Right ventricle myocardium inferior (tissue), 1 donor: ENCODE measurements at places on chromosomes 3 and 15.

DNA sequence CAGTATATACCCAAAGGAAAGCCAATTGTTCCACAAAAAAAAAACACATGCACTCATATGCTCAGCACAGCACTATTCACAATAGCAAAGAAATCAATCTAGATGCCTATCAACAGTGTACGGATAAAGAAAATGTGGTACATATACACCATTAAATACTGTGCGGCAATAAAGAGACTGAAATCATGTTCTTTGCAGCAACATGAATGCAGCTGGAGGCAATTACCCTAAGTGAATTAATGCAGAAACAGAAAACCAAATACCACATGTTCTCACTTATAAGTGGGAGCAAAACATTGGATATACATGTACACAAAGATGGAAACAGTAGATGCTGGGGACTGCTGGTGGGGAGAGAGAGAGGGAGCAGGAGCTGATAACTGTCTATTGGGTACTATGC lies 124.2 kb upstream of the AADACL2 start:
- DNase-seq, result no peak

GRCh38 chr15:77821188-77821958 lies 188.7 kb upstream of the LINGO1 start:
- peak; percentile 70 for DNase-seq

- no peak for DNase-seq
Measured at GRCh38 chr3:101865751-101866509, 16.6 kb downstream of the NFKBIZ start.

- no peak for DNase-seq
Measured at GRCh38 chr3:99549957-99550603, 88.3 kb upstream of the COL8A1 start.

GRCh38 chr15:78212546-78213424 lies 21.6 kb downstream of the ACSBG1 start:
- no peak for DNase-seq

GRCh38 chr3:76025561-76025960 lies 240.2 kb upstream of the ZNF717 start:
- no peak for DNase-seq

DNA sequence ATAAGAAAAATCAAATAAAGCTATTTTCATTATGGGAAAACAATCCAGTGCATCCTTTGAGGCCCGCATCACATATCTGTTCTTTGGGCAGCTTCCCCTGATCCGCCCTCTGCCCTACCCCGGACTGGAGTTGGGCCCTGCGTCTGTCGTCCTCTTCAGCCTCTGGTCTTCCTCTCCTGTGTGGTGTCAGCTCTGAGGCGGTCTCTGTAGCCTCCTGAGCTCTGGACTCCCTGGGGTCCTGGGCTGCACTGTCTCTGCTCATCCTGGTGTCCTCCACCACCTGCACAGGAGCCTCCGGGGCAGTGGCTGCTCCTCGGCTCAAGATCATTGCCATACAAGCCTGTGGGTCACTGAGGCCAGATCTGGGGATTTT lies 7.4 kb upstream of the SNX22 start:
- no peak for DNase-seq

DNA sequence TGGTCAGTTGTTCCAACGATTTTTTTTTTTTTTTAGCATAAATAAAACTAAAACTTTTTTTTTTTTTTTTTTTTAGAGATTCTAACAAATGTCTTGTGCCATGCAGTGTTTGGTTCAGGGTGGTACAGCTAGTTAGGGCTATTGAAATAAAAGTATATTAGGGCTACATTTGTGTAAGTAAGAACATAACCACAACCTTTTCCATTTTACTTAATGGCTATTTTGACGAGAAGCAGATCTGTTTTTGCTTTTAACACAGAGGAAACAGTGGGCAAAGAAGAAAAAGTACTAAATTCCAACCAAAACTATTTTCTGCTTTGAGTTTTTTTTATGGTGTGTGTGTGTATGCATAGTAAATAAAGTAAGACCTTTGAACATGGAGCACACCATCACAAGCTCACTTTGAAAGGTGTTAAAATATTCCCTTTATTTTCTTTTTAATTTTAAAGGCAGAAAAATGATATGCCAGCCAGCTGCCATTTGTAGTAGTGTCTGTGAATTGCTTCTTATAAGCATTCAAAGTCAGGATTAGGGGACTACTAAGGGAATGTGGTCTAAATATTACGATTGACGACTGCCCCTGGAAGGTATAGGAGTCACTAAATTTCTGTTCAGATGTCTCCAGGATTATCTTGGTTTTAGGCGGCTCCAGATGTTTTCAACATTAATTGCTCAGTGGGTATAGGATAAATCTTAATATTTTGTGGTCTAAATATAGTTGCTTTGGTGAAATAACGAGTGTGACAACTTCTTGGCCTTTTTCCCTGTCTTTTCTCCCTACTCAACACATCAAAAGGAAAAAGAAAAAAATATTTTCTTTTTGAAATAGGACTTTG lies 3.1 kb downstream of the RARB start:
- no peak for DNase-seq

- DNase-seq, result no peak
Measured at GRCh38 chr3:192675958-192676649, 51.2 kb downstream of the FGF12 start.

DNA sequence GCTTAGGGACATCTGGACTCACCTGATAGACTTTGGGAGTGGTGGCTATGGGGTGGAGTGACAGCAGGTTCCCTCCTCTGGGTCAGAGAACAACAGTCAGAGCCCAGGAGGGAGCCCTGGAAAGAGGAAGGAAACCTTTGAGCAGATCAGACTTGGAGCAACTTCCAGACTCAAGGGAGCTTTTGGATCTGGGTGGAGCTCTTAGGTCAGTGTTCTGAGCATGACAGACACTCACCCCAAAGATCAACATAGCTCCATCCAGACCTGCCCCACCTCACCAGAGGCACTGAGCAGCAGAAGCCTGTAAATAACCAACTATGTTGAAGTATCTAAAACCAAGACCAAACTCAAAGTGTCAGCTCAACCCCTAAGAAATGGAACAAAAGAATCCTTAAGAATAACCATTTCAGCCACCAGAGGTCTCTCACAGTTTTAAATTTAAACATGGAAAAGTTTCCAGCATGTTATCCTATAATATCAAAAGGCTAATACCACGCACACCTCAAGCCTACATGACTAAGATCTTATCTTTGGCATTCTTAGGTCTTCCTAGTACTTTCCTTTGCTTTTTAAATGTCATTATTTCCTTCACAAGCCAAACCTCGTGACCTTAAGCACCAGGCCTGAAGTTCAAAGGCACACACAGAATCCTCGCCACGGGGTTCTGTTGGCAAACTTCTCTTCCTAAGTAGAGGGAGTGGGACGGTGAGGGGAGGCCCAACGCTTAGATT lies 56.4 kb downstream of the UMPS start:
- no peak for DNase-seq

GRCh38 chr15:73397461-73397860 lies 28.7 kb upstream of the HCN4 start:
- no peak for DNase-seq

DNA sequence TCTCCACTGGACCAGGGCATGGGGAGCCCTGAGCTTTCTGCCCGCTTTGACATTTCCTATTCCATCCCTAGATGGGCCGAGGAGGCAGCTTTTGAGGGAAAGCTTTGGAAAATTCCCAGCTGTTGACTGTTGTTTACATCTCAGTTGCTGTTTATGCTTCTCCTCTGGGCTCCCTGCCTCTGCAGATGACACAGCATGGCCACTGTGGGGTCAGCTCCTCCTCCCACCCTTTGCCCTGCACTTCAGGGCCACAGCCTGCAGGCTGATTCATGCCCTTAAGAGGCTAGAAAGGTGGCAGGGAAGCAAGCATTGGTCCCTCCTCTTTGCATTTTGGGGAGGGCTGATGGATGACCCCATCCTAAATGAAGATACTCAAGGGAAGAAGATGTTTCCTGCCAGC lies 8.5 kb upstream of the CTXND1 start:
- no peak for DNase-seq

DNA sequence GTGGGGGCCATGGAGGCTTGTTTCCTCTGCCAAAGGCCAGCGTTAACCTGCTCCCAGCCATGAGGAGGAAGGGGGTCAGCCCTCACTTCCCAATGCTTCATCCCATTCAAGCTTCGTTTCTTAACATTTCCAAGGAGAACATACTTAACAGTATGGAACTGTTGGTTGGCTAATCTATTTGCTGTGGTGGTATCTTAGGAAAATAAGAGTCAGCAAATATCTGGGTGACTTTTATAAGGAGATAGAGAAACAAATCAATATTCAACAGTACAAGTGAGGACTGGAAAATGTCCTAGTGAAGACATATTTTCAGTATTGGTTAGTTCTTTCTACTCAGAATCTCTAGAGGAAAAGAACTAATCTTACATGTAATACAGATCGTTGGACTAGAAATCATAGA lies 223.8 kb upstream of the ARRDC4 start:
- DNase-seq, result no peak

- DNase-seq, result no peak
Measured at GRCh38 chr15:56831467-56832005, 86.9 kb upstream of the TCF12 start.

DNA sequence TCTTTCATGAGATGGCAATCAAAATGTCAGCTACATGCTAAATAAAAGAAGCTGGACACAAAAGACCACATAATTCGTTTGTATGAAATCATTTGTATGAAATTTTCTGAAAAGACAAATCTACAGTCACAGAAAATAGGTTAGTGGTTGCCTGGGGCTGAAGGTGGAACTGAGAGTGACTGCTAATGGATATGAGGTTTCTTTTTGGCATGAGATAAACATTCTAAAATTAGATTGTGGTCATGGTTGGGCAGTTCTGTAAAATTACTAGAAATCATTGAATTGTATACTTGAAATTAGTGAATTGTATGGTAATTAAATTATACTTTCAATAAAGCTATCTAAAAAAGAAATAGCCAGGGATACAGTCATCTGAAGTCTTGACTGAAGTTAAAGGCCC lies 2.7 kb upstream of the DMXL2 start:
- no peak for DNase-seq

DNA sequence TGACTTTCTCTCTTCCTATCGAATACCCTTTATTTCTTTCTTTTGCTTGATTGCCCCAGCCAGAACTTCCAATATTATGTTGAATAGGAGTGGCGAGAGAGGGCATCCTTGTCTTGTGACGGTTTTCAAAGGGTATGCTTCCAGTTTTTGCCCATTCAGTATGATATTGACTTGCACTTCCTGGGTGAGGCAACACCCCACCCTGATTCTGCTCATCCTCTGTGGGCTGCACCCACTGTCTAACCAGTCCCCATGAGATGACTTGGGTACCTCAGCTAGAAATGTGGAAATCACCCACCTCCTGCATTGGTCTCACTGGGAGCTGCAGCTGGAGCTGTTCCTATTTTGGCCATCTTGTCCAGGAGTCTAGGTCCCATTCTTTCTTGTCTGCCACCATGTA lies 44.8 kb upstream of the KCNH8 start:
- DNase-seq, result no peak

DNA sequence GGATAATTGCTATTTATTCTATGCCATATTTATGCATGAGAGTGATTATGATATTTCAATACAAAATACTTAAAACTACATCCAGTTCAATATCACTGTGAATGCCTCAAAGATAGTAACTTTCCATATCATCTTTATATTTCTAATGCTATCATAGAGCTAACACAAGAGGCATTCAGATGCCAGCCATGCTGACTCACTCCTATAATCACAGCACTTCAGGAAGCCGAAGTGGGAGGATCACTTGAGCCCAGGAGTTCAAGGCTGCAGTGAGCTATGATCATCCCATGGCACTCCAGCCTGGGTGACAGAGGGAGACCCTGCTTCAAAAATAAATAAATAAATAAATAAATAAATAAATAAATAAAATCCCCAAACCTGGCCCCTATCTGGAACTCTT lies 498.7 kb downstream of the EPHA3 start:
- DNase-seq, result no peak

DNA sequence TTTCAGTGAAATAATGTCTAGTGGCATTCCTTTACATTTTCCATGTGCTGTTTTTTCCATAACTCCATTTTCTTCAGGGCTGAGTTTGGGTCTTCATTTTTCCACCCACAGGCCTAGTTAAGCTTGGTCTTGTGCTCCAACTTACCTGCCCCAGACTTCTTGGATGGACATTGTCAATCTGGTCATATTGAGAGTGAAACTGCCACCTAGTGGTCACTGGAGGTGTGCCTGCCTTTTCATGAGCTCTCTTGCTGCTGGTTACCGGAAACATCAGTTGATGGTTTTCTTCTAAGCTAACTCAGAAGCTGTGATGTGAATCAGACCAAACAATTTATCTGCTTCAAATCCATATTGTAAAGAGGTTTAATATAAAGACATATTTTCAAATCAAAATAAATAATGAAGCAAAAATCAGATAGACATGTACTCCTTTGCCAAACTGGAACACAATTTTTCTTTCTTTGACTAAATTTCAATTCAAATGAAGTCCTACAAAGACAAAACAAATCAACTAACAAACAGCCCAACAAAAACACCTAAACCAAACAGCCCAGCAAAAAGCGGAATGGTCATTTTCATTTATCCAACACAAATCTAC lies 135.1 kb upstream of the RASGRP1 start:
- no peak for DNase-seq

- no peak for DNase-seq
Measured at GRCh38 chr3:188124184-188124583, 29.8 kb upstream of the LPP start.

GRCh38 chr3:113847664-113848461 lies 9.3 kb downstream of the GRAMD1C start:
- no peak for DNase-seq

DNA sequence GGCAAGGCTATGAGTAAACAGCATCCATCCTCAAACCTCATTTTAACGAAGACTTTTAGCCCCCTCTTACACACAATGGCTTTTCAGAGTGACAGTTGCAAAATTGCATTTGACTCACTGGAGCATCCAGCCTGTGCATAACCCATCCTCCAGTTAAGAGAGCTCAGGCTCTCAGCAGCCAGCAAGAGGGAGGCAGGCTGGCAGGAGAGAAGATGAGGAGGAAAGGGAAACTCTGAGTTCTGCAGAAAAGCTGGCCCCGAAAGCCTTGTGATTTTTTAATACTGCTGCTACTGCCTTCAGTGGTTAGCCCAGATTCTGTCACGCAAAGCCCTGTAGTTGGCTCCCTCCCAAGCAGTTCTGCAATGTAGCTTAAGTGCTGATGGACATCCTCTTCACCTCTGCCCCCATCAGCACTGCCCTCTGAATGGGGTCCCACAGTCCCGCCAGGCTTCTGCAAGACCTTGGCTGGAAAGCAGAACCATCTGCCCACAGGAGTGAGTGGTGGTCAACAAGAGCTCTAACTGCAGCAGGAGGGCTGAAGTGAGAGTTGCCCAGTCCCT lies 371.3 kb downstream of the EPHB1 start:
- no peak for DNase-seq

GRCh38 chr3:43249405-43249804 lies 36.9 kb upstream of the SNRK start:
- no peak for DNase-seq

DNA sequence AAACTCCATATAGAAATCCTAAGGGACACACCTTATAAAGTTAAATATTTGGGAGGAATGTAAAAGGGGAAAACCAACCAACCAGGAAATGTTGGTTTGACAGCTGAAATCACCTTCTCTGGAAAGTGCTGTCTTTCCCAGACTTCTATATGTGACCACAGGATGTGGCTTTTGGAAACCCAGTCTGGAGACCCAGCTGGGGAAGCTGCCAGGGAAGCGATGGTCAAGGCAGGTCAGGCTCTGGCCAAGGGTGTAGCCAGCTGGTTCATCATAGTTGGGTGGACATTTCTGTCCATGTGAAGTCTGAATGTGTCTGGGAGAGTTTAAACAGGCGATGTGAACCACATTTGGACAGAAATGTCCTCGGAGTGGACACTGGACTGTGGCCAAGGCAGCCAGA lies 73.9 kb downstream of the ARNT2 start:
- DNase-seq, result no peak

GRCh38 chr3:183296944-183297343 lies 43.9 kb downstream of the B3GNT5 start:
- DNase-seq, result no peak

- DNase-seq, result no peak
Measured at GRCh38 chr3:24802614-24803013, 308.0 kb upstream of the THRB start.
